ENCODE measurements at places on chromosomes 2 and 18.

GRCh38 chr2:241877989-241878970 lies 8.8 kb downstream of the RTP5 start:
- peak; percentile 68 for DNase-seq

- DNase-seq = peak; percentile 12
Measured at GRCh38 chr2:88265352-88266303, 95.5 kb downstream of the THNSL2 start.

GRCh38 chr18:58314284-58314683 lies 270.3 kb downstream of the NEDD4L start:
- DNase-seq = no peak

DNA sequence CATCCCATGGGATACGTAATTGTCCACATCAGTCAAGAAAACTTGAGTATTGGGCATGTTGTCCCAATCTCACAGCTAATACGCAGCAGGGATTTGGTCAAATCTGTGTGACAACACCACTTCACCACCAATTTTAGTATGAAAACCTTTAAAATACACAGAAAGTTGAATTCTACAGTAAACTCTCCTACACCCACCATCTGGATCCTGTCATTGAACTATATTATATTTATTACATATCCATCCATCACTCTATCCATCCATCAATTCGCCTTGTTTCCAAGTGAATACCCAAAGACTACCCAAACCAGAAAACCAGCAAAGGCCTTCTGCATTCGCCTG lies 846 bp upstream of the FKBP7 start:
- DNase-seq = no peak

DNA sequence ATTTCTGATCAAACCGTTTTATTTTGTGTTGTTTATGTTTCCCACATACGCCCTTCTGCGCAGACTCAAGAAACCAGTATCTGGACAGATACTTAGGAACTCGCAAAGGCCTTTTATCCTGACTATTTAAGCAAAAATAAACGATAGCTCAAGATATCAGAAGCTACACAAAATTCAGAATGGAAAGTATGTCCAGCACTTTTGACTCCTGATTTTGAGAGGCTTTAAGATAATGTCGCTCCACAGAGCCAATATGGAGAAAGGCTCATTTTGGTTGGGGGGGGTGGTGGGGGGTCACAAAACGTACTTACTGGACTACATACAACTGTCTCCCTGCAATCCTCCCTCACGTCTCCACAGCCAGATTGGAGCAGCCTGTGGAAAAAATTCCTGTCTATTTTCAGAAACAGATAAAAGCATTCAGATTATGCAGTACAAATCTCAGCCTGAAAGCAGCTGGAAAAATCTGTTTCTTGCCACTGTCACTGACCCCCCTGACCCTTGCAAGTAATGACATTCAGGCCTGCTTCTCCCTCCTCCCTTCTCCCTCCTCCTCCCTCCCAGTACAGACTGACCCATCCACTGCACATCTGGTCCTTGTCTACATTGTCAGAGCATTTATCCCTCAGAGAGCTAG lies 34.9 kb upstream of the LCLAT1 start:
- DNase-seq = no peak

GRCh38 chr2:77458216-77458615 lies 64.0 kb downstream of the LRRTM4 start:
- DNase-seq = no peak

- DNase-seq = no peak
Measured at GRCh38 chr18:22702806-22703205, 230.3 kb upstream of the RBBP8 start.

- DNase-seq = no peak
Measured at GRCh38 chr2:26678035-26678434, 14.5 kb upstream of the KCNK3 start.

GRCh38 chr18:66495844-66496243 lies 108.0 kb downstream of the CDH19 start:
- DNase-seq = no peak
